Erythroblast (primary cell): ENCODE measurements at places on chromosomes 2 and 18.
A peak's percentile ranks its signal among the peaks of the same experiment; 100 is the strongest.

DNA sequence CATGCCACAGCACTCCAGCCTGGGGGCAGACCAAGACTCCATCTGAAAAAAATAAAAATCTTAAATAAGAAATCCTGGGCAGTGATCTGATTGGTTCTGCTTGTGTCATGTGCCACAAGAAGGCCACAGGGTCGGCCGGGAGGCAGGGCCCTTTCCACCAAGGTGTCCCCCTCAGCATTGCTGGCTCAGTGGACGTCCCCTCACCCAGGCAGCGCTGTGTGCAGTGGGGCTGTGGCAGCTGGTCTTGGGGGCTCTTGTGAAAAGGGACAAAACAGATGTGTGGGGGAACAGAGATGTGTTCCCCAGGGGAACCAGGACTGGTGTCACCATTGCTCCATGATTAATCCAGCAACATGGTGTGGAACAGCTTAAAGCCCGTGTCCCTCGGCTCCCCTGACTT is 60.5 kb downstream of the HS6ST1 start:
- no peak for DNase-seq

DNA sequence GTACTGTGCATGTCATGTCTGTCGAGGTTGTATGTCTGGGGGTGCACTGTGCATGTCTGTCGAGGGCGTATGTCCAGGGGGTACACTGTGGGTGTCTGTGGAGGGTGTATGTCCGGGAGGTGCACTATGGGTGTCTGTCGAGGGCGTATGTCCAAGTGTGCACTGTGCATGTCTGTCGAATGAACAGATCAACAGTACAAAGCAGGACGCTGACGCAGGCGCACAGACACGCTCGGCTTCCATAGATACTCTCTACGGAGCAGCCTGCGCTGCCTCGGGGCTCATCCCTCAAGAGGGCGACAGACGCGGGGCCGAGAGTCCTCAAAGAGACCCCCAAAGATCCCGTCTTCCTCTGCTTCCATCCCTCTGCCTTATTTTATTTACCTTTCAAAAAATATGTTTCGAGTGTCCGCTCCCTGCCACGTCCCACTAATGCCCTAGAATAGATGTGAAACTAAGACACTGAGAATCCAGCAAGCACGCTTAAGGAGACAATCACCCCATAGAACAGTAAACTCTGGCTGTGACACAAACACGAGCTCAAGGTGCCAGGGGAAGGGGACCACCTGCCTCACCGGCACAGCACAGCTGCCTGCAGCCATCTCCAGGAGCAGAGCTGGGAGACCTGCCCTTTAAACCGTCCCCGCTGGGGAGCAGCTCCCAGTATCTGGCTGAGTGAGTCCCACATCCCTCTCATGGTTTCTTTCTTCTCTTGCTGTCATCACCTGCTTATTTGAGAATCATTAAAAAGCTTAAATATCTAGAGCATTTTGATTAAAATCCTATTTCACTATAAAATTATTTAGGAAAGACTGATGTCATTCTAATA is 250.5 kb upstream of the MYT1L start:
- DNase-seq = no peak

GRCh38 chr18:32868406-32868805 is 95.6 kb upstream of the KLHL14 start:
- no peak for DNase-seq

DNA sequence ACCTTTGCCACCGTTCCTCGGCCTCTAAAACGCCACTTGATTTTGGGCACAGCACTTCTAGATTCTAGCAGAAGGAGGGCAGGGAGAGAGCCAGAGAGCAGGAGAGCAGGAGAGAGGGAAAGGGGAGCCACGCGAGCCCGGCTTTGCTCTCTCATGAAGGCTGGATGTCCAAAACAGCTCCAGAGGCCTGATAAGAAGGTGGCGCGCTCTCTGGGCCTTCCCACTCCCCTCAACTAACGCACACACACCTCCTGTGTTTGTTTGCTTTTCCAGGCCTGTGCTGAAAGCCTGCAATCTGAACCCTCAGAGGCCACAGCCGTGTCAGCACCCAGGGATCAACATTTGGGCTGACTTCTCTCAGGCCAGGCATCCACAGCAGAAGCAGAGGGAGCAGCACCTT is 184.8 kb upstream of the SOX11 start:
- no peak for DNase-seq

GRCh38 chr2:150598383-150598782 is 110.9 kb upstream of the RND3 start:
- no peak for DNase-seq

GRCh38 chr18:79393635-79394533 is 1.8 kb upstream of the NFATC1 start:
- peak; percentile 81 for DNase-seq

DNA sequence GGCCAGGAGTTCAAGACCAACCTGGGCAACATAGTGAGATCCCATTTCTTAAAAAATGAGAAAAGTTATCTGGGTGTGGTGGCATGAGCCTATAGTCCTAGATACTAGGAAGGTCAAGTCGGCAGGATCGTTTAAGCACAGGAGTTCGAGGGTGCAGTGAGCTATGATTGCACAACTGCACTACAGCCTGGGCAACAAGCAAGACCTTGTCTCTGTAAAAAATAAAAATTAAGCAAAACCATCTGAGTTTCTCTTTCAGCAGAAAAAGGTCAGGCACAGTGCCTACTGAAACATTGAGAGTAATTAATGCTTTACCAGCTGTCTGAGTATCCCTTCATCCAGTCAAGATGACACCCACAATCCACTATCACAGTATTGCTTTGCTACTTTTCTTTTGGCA is 258.3 kb downstream of the MBD5 start:
- no peak for DNase-seq
